Naive thymus-derived CD8-positive, alpha-beta T cell (primary cell): ENCODE measurements at places on chromosomes 4 and X. TPM values are rescaled to one million over a fixed set of nuclear protein-coding genes. Genes with fewer than 3 reads are reported as not detected.

GRCh38 chr4:8850074-8850829, 21.4 kb downstream of the HMX1 start:
- no peaks in the 10 kb centered on the region for H3K4me1 ChIP-seq
- no peak overlapping the region for H3K27ac ChIP-seq
- no peak for DNase-seq
- H3K36me3 ChIP-seq, result no peaks in the 10 kb centered on the region
- H3K27me3 ChIP-seq, result peaks cover 38% of the 10 kb centered on the region

DNA sequence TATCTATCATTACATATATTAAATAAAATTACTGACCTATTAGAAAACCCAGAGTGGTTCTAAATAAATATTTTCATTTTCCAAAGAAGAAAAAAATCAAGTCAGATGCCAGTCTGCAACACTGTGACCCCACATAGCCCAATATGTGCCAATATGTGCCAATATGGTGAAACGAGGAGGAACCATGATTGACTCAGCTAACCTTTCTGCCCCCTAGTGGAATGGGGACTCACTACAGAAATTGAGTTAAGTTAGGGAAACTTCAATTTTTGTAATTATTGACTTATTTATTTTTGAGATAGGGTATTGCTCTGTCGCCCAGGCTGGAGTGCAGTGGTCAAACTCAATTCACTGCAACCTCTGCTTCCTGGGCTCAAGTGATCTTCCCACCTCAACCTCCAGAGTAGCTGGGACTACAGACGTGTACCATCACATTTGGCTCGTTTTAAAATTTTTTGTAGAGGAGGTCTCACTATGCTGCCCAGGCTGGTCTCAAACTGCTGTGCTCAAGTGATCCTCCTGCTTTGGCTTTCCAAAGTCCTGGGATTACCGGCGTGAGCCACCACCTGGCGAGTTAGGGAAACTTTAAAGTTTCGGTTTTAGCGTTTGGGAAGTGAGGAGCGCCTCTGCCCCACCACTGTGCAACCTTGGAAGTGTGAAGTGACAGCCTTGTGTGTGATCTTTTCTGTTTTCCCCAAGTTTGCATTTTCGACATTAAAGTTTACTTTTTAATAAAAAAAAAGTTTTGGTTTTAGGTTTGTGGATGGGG, 116.8 kb upstream of the SHISA3 start:
- H3K36me3 ChIP-seq, result no peaks in the 10 kb centered on the region
- DNase-seq, result no peak
- H3K27me3 ChIP-seq, result no peaks in the 10 kb centered on the region
- peaks cover 6% of the 10 kb centered on the region for H3K4me1 ChIP-seq

DNA sequence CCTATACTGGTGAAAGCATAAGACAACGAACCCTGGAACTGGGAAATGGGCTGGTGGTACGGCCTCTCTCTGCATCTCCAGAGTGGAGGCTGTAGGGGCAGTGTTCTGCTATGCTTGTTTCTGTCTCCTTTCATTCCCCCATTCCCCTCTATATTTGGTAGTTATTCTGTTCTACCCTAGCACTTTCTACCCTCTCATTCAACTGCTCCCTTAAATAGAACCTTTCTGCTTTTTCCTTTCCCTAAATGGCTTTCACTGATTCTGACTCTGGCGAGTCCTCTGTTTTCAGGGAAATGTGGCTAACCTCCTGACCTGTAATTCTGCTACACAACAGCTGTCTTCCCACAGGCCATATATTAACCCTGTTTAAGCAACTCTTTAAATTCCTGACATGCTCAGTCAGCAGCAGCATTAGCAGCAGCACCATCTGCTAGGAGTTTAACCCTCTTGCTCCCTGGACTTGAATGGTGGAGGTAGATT, 94.2 kb downstream of the CXCL13 start:
- H3K27me3 ChIP-seq, result peaks cover 3% of the 10 kb centered on the region
- DNase-seq, result no peak
- H3K4me3 ChIP-seq, result no peak overlapping the region
- H3K4me1 ChIP-seq, result no peaks in the 10 kb centered on the region
- no peak overlapping the region for H3K27ac ChIP-seq

The COL4A5 gene
- total RNA-seq, result not detected

The TRIML1 gene
- total RNA-seq, result not detected
